HT-29 (cell line): ENCODE measurements at places on chromosomes 5 and 9.

DNA sequence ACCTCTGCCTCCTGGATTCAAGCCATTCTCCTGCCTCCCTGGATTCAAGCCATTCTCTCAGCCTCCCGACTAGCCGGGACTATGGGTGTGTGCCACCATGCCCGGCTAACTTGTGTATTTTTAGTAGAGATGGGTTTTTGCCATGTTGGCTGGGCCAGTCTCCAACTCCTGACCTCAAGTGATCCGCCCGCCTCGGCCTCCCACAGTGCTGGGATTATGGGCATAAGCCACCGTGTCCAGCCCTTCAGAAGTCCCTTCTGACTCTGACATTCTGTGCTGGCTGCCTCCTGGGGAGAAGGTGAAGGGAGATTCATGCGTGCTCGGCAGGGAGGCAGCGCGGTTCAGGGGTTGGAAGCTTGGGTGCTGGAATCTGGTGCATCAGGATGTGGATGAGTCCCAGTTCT, 28.8 kb downstream of the PRRX2 start:
- no peak for DNase-seq

GRCh38 chr5:155978850-155979249, 348.1 kb upstream of the SGCD start:
- no peak for DNase-seq

DNA sequence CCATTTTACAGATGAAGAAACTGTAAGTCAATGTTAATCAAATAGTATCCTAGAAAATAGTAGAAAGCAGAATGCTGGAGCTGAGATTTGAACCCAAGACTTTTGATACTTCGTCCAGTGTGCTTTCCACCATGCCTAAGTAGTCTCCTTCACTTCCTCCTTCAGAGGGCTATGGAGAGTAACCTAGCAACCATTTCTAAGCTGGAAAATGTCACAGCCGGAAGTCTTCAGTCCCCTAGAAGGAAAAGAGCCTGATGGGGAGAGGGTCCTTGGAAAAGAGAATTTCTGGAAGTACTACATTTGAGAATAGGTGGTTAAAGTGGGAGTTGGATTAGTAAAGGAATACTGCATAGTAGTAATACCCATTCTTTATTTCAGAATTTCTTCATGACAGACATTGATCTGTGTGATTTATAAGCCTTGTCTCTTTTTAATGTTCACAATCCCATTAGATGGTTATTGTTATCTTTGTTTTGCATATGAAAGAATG, 32.7 kb downstream of the PCDHAC2 start:
- DNase-seq = no peak

DNA sequence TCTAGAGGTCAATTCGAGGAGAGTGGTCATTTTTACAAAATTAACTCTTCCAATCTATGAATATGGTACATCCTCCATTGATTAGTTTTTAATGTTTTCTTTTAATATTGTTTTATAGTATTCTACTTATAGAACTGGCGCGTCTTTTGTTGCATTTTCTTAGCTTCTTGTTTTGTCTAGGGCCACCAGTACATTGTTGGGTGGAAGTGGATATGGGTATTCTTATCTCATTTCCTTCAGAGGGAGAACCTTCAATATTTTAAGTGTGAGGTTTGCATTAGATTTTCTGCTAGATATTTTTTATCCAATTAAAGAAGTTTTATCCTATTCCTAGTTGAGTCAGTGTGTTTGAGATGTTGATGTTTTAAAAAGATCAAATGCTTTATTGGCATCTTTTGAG, 69.8 kb downstream of the RPS23 start:
- DNase-seq = no peak

DNA sequence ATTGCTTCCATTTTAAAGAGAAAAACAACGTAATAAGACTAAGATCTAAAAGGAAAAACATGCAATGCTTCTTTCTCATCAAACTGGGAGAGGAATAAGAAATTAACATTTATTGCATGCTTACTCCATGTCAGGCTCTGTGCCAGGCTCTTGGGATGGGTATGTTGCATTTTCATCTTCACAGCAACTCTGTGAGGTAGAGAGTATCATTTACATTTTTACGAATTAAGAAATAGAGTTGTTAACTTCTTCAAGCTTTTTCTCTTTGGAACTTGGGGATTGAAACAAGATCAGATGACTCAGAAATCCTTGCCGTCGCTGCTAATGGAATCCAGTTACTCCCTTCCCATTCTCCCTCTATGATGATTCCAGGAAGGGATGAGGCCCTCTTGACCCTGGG, 39.5 kb downstream of the PDE8B start:
- no peak for DNase-seq
